Hindlimb muscle (tissue), 1 donor: ENCODE measurements at places on chromosomes 6 and 20. TPM values are rescaled to one million over a fixed set of nuclear protein-coding genes. Genes with fewer than 3 reads are reported as not detected.
A peak's percentile ranks its signal among the peaks of the same experiment; 100 is the strongest.

GRCh38 chr6:41367700-41368099 is 32.3 kb downstream of the NCR2 start:
- peak; percentile 68 for DNase-seq

The TMEM244 gene
- polyA plus RNA-seq = not detected

DNA sequence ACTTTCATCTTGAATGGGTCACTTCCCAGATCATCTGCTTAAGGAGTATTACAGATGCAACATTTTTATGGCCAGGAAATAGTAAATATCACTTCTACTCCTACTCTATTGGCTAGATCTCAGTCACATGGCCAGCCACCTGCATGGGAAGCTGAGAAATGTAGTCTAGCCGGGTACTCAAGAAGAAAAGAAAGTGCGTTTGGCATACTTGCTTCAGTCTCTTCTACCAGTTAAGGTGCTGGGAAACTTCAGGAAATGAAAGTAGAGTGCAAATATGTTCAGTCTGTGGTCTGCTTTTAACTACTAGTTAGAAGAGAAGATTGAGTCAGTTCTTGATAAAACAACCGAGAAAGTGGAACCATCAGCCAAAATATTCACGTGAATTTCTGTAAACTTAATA is 129.2 kb downstream of the PDSS2 start:
- DNase-seq = no peak

The TLDC2 gene
- polyA plus RNA-seq = 1.0 TPM

DNA sequence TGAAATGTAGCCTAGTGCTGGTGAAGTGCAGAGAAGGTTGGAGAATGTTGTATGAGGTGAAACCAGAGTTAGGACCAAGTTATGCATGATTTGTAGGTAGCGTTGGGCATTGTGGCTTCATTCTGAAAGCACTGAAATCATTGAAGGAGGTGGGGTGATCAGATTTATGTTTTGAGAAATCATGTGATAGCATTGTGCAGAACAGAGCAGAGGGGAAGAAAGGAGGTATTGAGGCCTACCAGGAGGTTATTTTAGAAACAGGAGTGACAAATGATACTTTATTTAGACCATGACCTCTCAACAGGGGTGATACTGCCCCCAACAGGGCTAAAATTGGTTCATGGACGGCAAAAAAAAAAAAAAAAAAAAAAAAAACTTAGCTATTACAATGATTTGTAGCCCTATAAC is 15.6 kb upstream of the HMGN3 start:
- no peak for DNase-seq

GRCh38 chr20:2353231-2353630 is 27.5 kb upstream of the TGM6 start:
- DNase-seq = no peak

The PTGIS gene
- 28.0 TPM for polyA plus RNA-seq

- no peak for DNase-seq
These were observed 25.0 kb downstream of the MYH7B start for GRCh38 chr20:34980543-34981233.

DNA sequence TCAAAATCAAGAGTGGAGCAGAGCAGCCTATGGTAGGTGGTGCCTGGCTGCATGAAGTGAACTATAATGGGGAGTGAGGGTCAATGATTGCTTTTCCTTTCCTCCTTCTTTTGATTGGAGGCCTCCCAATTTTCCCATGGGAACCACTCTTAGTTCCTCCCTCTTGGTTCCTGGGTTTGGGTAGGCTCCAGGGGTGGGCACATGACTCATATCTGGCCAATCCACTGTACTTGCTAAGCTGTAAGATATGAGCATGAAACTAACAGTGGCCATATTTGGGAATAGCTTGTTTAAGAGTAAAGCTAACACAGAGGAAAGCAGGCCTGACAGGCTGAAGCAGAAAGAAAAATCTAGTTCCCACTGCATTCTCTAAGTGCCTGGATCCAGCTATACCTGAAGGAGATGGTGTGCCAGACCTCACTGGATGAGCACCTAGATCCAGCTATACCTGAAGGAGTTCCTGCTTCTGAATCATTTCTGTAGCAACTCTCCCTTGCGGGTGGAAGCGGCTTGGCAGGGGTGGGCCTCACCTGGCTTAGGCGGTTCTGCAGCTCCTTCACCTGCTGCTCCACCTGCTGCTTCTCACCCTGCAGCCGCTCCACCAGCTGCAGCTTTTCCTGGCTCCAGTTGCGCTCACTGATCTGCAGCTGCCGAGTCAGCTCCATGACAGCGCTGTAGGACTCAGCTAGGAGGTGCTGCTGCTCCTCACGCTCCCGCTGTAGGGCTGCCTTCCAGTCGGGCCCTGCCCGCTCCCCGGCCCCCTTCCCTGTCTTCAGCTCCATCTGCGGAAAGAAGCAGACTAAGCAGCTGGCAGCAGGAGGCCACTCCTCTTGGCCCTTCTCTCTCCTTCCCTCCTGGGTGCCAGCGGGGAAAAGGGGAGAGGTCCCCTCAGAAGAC is 29.0 kb upstream of the DSN1 start:
- DNase-seq = no peak

GRCh38 chr20:50323777-50324775 is 133.4 kb downstream of the CEBPB start:
- DNase-seq = no peak

The UBE2C gene
- polyA plus RNA-seq = 26.2 TPM

- no peak for DNase-seq
These were observed 7.8 kb upstream of the C20orf204 start for GRCh38 chr20:64027981-64028685.

DNA sequence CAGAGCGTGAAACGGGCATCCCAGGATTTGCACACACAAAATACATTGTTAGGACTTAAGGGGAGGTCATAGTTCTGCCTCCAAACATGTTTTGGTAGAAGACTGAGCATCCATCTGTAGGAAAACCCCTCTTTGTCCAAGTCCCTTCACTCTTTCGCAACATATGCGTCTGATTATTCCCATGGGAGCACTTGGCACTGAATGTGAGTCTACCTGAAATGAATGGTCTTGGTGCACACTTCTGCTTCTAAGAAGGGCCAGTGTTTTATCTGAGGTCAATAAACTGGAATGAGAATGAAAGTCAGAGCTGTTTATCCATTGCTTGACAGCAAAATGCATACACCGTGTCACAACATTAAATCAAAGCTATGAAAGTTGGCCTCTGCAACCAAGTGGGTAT is 33.0 kb downstream of the GJA10 start:
- DNase-seq = no peak

The ABHD16B gene
- polyA plus RNA-seq = not detected

The RAET1E gene
- polyA plus RNA-seq = 0.45 TPM

GRCh38 chr6:6332811-6333244 is 12.4 kb upstream of the F13A1 start:
- no peak for DNase-seq

DNA sequence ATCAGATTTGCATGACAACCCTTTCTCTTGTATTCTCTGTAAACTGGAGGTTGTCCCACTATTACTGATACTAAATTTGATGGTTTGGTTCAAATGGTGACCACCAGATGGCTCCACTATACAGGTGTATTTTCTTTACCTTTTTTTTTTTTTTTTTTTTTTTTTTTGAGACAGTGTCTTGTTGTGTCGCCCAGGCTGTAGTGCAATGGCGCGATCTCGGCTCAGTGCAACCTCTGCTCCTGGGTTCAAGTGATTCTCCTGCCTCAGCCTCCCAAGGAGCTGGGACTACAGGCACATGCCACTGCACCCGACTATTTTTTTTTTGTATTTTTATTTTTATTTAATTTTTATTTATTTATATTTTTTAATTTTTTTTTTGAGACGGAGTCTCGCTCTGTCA is 6.6 kb upstream of the WTAP start:
- DNase-seq = no peak

The LY6G6D gene
- polyA plus RNA-seq = not detected

- no peak for DNase-seq
These were observed 334.1 kb downstream of the BCKDHB start for GRCh38 chr6:80440496-80441115.

DNA sequence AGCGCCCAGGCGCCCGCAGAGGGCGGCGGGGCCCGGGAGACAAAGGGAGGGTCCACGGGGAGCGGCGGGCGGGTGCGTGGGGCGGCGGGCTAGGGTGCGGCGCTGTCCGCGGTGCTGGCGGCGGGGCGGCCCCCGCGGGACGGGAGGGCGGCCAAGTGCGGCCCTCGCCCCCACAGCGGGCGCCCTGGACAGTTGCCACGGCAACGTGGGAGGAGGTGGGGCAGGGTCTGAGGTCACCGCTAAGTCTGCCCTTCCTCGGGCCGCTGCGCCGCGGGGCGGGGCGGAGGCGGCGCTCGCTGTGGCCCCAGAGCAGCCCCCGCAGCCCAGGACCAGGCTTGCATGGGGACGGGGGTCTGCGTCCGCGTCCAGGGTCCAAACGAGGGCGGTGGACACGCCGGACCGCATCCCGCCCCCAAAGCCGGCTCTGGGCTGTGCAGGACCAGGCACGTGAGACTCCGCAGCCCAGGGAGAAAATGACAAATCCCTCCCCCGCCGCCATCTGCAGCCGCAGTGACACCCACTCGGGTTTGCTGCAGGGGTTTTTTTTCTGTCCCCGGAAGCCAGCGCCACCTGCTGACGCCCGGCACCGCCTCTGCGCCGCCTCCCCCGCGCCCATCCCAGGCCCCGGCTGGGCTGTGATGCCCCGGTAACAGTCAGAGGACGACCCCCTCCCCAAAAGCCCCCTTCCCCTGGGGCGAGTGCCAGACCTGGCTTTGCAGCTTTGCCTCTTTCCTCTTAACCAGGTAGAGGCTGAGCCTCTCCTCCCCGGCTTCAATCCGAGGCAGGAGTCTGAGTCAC is 36.8 kb downstream of the YTHDF1 start:
- no peak for DNase-seq

The PRSS16 gene
- polyA plus RNA-seq = not detected

GRCh38 chr6:26026833-26027490 is 60.3 kb upstream of the HFE start:
- peak; percentile 97 for DNase-seq
